ENCODE measurements at places on chromosomes 7 and 10. TPM values are rescaled to one million over a fixed set of nuclear protein-coding genes. Genes with fewer than 3 reads are reported as not detected.

DNA sequence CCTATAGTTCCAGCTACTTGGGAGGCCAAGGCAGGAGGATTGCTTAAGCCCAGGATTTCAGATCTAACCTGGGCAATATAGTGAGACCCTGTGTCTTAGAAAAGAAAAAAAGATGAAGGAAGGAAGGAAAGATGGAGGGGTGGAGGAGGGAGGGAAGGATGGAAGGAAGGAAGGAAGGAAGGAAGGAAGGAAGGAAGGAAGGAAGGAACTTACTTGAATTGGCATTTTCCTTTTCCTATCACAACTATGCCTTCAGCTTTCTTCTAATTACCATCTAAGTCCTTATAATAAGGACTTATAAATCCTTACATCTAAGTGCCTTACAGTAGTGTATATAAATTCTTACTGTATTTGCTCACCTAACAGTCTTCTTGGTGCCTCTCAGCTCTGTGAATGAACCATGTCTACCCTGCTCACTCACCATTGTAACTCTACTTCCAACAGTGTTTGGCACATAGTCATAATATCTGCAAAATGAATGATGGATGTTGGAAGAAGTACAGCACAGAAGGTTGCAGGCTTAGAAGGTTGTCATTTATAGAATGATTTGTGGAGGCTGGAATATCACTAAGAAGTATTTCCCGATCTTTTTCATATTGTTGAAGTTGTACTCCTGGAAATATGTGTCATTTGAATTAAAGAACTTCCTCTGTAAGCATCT, 125.5 kb downstream of the KIAA1217 start:
- DNase-seq, result no peak

GRCh38 chr7:45924283-45924682, 3.2 kb upstream of the IGFBP3 start:
- DNase-seq, result no peak

GRCh38 chr10:100148353-100149211, 37.2 kb downstream of the ERLIN1 start:
- DNase-seq, result no peak

The DNA2 gene
- 52.6 TPM for total RNA-seq

- DNase-seq, result no peak
Measured at GRCh38 chr10:6476989-6477388, 103.1 kb downstream of the PRKCQ start.

Data from activated CD8-positive, alpha-beta T cell treated with anti-CD3 and anti-CD28 coated beads, Interleukin-2, amount 10 ng/mL, durations not matched to agents 7 days and 5 days (primary cell).